ENCODE measurements at places on chromosomes 6 and 20. TPM values are rescaled to one million over a fixed set of nuclear protein-coding genes. Genes with fewer than 3 reads are reported as not detected.

MUCL3 gene
- not detected for total RNA-seq

DNA sequence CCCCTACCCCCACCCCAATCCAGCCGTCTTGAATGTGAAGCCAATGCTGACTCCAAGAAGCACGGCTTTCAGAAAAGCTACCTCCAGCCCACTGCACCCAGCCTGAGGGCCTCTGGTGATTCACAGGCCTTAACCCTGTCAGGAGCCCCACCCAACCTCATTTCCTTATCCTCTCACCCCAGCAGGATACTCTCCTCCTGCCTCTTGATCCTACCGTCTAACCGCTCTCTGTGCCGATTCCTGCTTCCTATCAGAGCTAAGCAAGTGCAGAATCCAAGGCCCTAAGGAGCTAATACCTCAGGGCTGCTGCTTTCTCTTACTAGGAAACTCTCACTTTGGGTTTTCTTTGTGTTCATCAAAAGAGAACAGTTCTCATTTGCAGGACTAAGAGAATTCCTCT lies 47.2 kb downstream of the TRERF1 start:
- H3K4me1 ChIP-seq: peaks cover 63% of the 10 kb centered on the region
- H3K36me3 ChIP-seq: peaks cover 5% of the 10 kb centered on the region
- DNase-seq: no peak
- H3K4me3 ChIP-seq: no peak overlapping the region

ERVFRD-1 gene
- total RNA-seq: not detected

- H3K27me3 ChIP-seq: peaks cover 9% of the 10 kb centered on the region
- H3K4me3 ChIP-seq: peak overlapping the region; percentile 19
- DNase-seq: peak; percentile 49
- H3K36me3 ChIP-seq: peaks cover 3% of the 10 kb centered on the region
Observed at GRCh38 chr6:34912715-34913464, 23.8 kb downstream of the ANKS1A start.

Data from activated naive CD8-positive, alpha-beta T cell treated with anti-CD3 and anti-CD28 coated beads for 36 hours (primary cell).